ENCODE measurements at places on chromosomes 13 and 19.

DNA sequence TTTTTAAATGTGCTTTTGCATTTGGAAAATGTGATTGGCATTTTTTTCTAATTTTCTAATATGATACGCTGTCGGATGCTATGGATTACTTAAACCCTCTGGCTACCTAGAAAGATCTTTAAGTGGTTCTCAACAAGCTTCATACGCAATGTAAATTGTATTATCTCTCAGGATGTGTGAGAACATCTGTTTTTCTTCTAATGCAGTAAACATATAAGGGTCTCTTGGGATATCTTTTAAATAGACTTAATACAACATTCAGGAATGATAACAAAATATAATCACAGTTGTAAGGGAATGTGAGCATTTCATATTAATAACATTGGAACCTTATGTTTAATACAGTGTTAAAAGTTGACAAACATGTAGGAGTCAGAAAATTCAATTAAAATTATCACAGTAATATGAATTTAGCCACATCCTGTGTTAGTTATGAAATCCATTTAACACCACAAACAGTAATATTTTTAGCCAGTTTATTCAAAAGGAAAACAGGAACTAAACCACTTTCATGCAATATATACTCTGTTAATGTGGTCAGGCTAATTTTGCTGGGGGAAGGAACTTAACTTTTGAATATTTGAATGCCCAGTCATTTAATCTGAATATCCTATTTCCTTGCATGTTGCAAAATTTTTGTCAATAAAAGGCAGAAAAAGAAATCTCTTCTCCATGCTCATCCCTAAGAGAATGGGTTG is 15.0 kb upstream of the ALOX5AP start:
- no peak for DNase-seq

- DNase-seq, result peak; percentile 47
Observed at GRCh38 chr13:41700790-41701310, 243.5 kb downstream of the RGCC start.

GRCh38 chr13:30440910-30441703 is 18.8 kb downstream of the UBE2L5 start:
- DNase-seq, result no peak

- DNase-seq, result peak; percentile 73
Observed at GRCh38 chr19:37594982-37595382, 306 bp downstream of the ZNF540 start.

GRCh38 chr13:73141292-73141771 is 82.5 kb downstream of the KLF5 start:
- DNase-seq, result no peak

- peak; percentile 54 for DNase-seq
Observed at GRCh38 chr13:113275387-113275786, 21.7 kb upstream of the LAMP1 start.

DNA sequence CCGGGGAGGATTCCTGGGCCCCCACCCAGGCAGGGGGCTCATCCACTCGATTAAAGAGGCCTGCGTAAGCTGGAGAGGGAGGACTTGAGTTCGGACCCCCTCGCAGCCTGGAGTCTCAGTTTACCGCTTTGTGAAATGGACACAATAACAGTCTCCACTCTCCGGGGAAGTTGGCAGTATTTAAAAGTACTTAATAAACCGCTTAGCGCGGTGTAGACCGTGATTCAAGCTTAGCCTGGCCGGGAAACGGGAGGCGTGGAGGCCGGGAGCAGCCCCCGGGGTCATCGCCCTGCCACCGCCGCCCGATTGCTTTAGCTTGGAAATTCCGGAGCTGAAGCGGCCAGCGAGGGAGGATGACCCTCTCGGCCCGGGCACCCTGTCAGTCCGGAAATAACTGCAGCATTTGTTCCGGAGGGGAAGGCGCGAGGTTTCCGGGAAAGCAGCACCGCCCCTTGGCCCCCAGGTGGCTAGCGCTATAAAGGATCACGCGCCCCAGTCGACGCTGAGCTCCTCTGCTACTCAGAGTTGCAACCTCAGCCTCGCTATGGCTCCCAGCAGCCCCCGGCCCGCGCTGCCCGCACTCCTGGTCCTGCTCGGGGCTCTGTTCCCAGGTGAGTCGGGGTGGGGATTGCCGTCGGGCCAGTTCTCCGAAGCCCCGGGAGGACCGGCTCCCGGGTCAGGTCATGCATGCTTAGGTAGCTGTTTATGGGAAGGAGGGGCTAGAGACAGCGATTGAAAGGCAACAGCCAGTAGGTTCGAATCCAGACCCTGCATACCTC is at the start of gene ICAM1:
TSS of gene ICAM1 (plus strand) at position 505 of the 779 bp plus-strand sequence. CDS start at position 545, 40 bp downstream.
- peak; percentile 48 for DNase-seq

DNA sequence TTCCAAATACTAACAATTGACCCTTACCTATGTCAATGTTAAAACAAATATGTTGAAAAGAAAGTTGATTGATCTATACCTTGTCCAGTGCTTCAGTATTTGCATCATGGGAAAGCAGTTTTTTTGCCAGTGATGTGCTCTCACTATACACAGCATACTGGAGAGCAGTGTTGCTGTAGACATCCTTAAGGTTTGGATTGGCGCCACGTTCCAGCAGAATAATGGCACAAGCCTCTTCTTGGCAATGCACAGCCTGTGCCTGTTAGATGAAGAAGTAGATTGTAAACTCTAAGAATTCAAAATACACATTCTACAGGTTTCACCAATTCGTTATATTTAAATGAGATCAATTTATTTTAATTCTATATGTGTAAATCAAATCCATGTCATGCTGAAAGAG is 43.9 kb upstream of the C1QTNF9B start:
- no peak for DNase-seq

- peak; percentile 44 for DNase-seq
Observed at GRCh38 chr19:14795078-14795721, 16.8 kb upstream of the ADGRE2 start.

- DNase-seq, result no peak
Observed at GRCh38 chr13:39916330-39916729, 260.9 kb downstream of the COG6 start.

DNA sequence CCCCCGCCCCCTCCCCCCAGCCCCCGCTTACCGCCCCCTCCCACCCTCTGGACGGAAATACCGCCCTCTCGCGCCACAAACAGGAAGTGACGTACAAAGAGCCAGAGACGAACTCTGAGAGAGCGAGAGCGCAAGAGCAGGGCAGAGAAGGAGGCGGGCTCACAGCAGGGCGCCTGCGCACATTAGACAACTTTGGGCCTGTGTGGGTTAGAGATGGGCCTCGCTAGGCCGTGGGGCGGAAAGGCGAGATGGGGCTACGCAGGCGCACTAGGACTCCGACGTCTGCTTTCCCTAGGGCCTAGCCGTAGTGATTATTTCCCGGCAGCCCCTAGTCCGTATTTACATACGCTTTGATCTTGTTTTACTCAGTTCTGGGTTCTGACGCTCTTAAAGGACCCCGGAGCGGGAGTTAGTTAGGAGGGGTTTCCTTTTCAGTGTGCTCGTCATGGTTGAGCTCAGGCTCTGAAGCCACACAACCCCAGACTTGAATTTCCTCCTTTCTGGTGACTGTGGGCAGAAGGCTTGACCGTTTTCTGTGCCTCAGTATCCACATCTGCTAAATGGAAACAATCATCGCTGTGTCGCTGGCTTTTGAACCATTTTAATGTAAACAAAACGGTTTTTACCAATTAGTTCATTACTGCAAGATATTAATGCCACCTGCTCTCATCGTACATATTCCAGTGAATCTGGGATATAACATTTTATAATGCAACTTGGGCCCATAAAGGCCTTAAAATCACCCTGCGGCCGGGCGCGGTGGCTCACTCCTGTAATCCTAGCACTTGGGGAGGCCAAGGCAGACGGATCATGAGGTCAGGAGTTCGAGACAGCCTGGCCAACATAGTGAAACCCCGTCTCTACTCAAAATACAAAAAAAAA is 449 bp upstream of the AKT2 start:
- DNase-seq, result peak; percentile 100

DNA sequence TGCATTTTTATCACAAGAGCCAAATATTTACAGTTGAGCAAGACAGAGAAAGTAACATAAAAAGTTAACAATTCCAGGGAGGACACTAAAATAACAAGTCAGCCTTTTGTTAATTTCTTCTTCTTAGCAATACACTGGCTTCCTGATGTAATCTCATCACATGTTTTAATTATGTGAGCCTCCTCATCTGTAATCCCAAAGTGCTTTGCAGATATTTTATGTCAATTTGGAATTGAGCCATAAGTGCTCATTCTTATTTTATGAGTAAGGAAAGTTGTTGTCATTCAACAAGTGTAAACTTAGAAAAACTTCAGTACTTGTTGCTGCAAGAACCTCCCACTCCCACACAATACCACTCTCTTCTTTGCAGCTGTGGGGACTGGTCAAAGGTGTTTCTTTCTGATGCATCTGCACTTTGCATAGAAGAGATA is 223.6 kb downstream of the GPC6 start:
- DNase-seq, result no peak

DNA sequence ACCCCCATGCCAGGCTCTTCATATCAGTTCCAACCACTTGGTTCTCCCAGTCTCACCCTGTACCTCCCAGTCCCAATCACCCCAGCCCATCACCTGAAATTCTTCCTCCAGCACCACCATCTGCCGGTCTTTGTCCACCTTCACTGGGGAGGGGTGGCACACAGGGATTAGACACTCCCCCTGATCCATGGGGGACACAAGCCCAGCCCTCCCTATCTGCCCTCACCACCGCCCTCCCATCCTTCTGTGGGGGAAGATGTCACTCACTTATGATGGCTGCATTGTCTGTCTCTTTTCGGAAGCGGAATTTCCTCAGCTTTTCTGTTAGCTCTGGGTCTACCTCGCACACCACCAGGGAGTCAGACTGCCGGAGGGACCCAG is 685 bp downstream of the GMFG start:
- peak; percentile 42 for DNase-seq

DNA sequence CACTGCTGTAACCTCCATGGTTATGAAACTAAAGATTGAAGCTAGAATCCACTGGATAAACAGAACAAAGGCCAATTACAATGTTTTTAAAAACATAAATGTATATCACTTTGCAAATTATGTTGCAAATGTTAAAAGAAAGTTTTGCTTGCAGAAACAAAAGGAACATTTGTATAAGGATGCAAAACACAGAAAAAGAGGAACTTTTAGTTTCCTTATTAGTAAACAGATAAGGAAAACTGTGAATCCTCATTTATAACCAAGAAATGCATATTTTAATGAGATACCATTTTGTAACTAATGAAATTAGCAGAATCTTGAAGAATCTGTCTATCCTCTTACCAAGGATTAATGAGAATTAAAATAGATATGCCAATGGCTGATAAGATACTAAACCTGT is 32.3 kb downstream of the LPAR6 start:
- DNase-seq, result no peak

GRCh38 chr13:42355092-42355485 is 83.1 kb downstream of the AKAP11 start:
- no peak for DNase-seq

- DNase-seq, result no peak
Observed at GRCh38 chr13:112931028-112931934, 37.7 kb upstream of the MCF2L start.

- no peak for DNase-seq
Observed at GRCh38 chr19:43628646-43629326, 9.4 kb upstream of the ZNF428 start.

DNA sequence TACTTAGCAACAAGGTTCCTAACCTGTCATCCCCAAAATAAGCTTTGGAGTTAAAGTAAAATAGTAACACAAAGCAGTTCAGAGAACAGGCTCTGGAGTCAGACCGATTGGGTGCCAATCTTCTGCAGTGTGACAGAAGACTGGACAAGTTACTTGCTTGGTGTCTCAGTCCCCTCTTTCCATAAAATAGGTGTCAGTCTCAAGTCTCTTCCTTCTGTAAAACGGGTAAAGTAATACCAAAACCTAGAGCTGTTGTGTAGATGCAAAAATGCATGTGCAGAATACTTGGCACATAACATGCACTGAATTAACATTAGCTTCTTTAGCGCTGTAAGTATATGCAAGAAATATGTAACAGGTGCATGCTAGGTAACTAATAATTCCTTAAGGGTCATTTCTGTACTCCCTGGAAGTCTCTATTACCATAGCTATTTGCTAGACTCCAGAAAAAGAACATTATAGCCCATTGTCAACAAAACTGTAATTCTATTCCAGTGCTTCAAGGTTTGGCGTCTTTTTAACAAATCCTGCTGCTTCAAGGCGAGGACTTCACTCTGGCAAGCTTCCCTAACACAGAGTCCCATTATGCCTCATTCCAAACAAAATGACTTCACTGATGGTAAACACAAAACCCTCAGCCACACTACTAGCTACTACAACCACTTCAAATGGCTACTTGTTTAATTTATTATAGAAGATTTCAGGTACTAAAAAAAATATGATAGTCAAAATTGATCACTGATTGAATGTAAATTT is 32.8 kb downstream of the ELF1 start:
- DNase-seq, result no peak

- no peak for DNase-seq
Observed at GRCh38 chr19:49927526-49928264, 1.3 kb upstream of the ATF5 start.

DNA sequence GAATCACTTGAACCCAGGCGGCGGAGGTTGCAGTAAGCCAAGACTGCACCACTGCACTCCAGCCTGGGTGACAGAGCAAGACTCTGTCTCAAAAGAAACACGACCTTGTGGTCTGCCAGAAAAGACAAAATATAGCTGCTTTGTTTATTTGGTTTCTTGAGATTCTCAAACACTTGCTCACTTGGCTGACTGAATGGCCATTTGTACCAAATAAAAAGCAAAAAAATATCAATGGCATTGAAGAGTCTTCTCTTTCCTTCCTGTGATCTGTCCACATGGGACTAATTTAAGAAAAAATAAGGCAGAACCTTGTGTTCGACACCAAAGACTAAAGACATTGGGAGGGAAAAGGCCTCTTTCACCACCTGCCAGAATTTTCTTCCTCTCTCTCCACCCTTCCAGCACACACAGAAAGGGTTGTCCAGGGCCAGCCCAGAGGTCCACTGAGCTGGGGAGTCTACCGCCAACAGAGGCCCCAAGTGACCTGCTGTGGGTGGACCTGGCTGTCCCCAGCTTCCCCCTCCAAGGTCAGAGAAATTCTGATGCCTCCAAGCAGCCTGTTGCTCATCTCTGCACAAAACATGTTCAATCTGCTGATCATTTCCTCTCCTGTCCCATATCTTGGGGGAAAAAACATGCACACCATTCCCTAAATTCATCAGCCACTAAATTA is 5.9 kb downstream of the BRME1 start:
- peak; percentile 19 for DNase-seq

DNA sequence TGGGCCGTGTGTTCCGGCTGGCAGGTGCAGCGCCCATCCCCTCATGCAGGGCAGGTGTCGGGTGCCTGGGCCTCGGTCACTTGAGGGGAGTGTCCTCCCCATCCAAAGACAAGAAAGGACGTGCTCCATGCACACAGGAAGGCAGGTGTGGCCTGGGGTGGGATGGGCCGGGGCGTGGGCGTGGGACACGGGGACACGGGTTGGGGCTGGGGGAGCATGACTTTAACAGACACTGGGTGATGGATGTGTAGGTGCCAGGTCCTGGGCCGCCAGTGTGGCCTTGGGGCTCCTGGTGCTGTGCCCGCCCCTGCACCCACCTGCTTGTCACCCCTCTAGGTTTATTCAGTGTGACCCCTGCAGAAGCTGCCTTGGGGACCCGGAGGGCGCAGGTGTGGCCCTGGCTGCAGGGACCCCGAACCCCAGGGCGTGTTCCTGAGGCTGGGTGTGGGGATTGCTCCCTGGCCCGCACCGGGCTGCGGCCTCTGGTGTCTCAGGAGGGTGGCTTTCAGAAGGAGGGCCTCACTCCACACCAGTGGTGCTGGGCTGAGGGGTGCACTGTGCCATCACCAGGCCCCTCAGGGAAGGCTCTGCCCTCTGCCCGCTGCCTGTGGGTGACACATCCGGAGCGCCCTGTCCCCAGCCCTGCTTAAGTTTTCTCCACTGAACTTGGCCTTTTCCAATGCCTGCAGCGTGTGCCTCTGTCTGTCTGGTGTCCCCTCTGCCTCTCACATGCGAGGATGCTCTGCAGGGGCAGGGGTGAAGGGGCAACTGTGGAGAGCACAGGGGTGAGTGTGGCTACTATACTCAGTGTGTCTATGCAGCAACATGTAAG is 5.2 kb downstream of the TMEM255B start:
- DNase-seq, result no peak
